Aorta (tissue), 5 donors: ENCODE measurements at places on chromosomes 4 and X.

DNA sequence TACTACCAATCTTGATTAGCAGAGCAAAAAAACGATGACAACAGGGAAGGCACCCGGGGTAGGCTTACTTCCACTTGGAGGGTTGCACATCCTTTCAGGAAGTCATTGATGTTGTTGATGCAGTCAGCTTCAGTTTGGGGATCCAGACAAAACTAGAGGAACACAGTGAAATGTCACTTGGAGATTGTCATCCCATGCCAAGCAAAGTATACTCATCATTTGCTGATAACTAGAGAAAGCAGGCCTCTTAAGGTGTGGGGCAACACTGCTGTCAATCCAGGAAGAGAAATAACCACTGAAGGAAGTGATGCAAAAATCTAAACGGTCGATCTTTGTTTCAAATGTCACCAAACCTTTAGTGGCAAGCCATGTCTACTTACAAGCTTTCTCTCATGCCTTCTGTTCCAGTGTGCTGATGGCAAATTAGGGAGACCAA lies 1.4 kb downstream of the ARHGEF6 start:
- no peak for DNase-seq

- peak; percentile 60 for DNase-seq
These were observed 213.1 kb upstream of the MID1 start for GRCh38 chrX:10833299-10834169.

- no peak for DNase-seq
These were observed 194.2 kb upstream of the C1QTNF7 start for GRCh38 chr4:15233626-15234025.

DNA sequence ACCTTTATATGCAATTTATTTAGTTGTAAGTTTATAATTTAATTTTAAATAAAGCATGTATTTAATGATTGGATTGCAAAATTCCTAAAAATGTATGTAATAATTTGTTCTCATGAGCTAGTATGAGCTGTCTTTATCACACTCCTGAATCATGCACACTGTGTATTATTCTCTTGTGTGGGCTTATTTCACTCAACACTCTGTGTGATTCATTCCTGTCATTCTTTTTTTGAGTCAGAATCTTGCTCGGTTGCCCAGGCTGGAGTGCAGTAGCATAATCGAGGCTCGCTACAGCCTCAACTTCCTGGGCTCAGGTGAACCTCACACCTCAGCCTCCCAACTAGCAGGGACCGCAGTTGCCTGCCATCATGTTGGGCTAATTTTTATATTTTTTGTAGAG lies 123.1 kb upstream of the SLC34A2 start:
- no peak for DNase-seq

GRCh38 chr4:8830611-8831200 lies 40.9 kb downstream of the HMX1 start:
- no peak for DNase-seq

GRCh38 chr4:64384237-64385203 lies 24.7 kb downstream of the TECRL start:
- no peak for DNase-seq

- DNase-seq: no peak
These were observed 60.2 kb downstream of the MAOB start for GRCh38 chrX:43822014-43822413.

- DNase-seq: no peak
These were observed 77.4 kb downstream of the MGST2 start for GRCh38 chr4:139743027-139743426.
